Cardiac fibroblast (primary cell): ENCODE measurements at places on chromosomes 4 and X.

DNA sequence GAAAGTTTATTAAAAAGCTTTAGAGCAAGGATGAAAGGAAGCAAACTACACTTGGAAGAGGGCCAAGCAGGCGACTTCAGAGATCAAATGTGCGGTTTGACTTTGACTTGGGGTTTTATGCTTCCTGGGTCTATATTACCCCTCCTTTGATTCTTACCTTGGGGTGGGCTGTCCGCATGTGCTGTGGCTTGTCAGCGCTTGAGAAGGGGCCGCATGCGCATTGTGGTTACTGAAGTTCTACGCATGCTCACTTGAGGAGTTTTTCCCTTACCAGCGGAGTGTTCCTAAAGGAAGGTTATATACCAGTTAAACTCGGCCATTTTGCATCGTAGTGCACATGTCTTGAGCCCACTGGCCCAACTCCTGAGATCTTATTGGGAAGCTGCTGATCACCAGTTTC is 9.9 kb downstream of the ZNF157 start:
- DNase-seq, result no peak

DNA sequence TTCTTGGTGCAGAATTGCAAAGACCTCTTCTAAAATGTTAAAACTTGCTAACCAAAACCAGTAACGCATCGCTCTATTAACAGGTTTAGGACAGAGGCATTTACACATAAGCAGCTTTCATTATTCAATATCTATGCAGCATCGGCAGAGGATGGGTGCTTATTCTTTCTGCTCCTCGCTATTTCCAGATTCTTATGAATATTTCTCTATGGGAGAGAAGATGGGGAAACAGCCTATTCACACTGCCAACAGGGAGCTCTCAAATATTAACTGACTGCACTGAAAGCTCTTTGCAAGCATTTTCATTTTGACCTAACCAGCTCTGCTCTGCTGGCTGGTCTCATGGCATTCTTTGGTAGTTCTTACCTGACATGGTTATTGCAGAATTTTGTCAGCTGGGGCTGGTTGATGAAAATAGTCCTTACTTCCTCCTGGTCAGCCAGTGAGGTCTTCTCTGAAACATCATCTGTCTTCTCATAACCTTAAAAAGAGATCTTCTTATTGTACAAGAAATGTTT is 30.2 kb downstream of the ATP8A1 start:
- DNase-seq, result no peak

GRCh38 chr4:75916091-75916661 is 13.9 kb upstream of the PPEF2 start:
- peak; percentile 63 for DNase-seq

- DNase-seq, result peak; percentile 24
Measured at GRCh38 chrX:155148724-155149537, 67.3 kb upstream of the VBP1 start.

GRCh38 chrX:107421337-107421861 is 28.1 kb upstream of the FRMPD3 start:
- DNase-seq, result no peak

DNA sequence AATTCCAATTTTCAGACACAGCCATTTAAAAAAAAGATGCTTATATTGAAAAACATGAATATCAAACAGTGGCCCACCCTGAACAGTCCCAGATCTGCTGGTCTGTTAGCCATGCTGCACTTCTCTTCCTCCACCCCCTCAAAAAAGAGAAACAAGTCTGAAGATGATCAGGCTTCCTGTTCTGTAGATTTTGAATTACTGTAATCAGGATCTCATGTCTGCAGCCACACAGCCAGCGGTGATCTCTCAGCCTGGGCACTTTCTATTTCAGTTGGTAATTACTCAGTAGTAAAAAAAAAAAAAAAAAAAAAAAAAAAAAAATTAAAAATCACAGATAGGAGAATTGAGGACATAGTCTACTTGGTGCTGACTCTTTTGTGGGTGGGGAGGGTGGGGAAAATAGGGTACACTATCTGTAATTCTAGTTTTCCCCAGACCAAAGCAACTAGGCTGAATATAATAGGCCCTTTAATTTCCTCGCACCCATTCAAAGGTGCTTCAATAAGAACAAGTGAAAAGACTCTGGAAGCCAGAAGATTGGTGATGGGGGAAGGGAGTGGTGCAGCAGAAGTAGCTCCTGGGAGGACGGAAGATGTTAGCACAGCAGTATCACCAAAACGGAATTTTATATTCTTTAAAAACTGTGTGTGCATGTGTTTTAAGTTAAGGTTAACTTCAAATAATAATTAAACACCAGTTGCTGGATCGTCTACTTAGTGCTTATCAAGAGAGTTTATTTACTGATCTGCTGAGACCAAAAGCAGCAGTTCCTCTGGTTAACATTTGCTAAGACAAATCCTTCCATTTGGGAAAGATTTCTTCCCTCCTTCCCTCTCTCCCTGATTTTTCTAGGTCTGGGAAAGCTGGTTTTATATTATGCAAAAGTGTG is 47.0 kb downstream of the SPRY1 start:
- peak; percentile 42 for DNase-seq

- DNase-seq, result no peak
Measured at GRCh38 chr4:181219783-181220416, 1023.3 kb upstream of the TENM3 start.

DNA sequence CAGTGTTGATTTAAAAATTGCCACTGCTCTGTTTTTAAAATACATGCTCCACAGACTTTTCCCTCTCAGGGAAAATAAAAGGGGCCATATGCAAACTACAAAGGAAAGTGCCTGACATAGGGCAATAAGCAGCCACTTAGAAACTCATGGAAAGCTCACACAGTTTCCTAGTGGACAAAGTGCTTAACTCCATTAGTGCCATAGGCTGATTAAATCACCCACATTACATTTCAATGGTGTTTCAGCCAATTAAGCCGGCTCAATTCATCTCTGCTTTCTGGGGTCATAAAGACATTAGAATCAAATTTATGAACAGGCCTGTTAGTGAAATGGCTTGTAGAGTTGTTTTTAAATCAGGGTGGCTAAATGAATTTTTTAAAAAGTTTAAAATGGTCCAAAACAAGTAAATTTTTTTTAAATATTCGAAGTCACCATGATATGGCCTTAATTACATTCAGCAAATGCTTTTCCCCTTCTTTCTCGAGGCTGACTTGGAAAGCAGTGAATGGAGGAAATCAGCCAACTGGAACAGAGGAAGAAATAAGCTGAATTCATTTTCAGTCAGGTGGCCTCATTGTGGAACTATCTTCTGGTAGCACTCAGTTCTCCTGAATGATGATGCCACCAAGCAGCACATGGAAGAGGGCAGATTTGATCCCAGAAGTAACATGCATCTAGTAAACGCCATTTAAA is 2305.1 kb upstream of the AGA start:
- DNase-seq, result no peak

GRCh38 chrX:149527705-149528104 is 13.1 kb upstream of the EOLA1 start:
- peak; percentile 41 for DNase-seq

- DNase-seq, result no peak
Measured at GRCh38 chr4:162681212-162681611, 485.5 kb downstream of the NAF1 start.

DNA sequence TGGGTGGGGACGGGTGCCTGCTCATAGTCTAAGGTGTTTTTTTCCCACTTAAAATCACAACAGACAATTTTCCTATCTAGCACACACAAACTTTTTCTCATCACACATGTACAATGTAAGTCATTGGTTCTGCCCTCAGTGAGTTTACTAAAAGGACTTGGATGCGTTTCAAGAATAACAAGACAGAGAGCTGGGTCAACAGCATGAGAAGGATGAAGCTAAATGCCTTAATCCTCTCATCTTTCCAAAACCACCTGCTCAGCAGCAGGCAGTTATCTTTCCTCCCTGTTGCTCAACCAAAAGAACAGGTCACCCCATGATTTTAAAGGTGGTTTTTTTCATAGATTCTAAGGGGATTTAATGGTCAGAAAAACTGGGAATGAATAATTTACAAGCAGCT is 40.1 kb downstream of the OFD1 start:
- DNase-seq, result no peak

- DNase-seq, result no peak
Measured at GRCh38 chrX:39169976-39170375, 368.7 kb downstream of the MID1IP1 start.

DNA sequence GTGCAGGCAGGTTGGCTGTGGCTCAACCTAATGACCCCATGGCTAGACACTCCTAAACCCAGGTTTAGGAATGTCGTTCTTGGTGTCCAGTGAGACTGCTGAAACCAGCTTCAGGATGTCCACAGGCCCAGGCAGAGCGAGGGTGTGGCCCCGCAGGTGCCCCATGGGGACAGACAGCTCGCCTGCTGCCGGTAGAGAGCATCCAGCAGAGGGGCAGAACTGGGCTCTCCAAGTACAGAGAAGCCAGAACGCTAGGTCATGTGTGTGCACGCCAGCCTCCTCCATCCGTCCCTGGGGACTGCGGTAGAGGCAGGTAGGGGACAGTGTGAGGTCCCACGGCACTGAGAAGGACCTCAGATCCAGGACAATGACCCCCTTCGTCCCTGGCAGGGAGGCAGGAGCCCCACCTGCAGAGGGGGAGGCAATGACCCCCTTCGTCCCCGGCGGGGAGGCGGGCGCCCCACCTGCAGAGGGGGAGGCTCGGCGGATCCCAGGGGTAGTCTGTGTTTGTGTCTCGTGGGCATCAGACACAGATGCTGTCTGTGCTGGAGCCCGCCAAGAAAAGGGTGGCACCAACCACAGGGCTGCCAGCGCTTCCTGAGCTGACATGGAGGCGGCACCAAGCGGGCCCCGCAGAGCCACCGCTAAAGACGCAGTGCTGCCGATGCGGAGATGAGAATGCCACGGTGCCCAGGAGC is 118.4 kb downstream of the FAM53A start:
- no peak for DNase-seq

GRCh38 chrX:105018865-105019264 is 201.6 kb downstream of the TEX13A start:
- DNase-seq, result no peak

DNA sequence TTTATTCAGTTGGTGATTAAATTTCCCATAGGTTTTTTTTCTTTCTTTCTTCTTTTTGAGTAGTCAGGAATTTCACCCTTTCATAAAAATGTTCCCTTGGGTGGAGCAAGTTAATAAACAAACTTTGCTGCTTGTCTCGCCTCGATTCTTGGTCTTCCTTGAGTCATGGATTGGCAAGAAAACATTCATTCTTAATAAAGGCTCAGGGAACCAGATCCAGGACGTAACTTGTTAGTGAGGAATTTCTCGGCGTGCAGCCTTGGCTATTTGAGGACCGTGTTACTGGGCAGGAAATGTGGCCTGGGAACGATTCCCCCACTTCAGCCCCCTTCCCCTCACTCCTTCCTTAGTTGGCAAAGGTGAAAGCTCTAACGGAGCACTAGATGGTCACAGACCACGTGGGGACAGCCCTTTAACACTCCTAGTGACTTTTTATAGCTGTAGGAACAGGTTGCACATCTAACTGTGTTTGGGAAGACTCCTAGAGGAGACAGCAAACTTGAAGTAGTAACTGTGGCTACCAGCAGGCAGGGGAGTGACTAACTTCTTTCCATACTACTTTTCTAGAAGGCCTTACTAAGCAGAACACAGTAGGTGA is 106.8 kb downstream of the UCHL1 start:
- DNase-seq, result peak; percentile 34

GRCh38 chr4:112422644-112423043 is 93.3 kb downstream of the NEUROG2 start:
- DNase-seq, result peak; percentile 5

- DNase-seq, result peak; percentile 80
Measured at GRCh38 chr4:88963817-88964216, 93.2 kb downstream of the FAM13A start.

GRCh38 chrX:71532078-71532752 is 689 bp upstream of the OGT start:
- no peak for DNase-seq

GRCh38 chr4:166836865-166837264 is 397.4 kb downstream of the SPOCK3 start:
- no peak for DNase-seq

DNA sequence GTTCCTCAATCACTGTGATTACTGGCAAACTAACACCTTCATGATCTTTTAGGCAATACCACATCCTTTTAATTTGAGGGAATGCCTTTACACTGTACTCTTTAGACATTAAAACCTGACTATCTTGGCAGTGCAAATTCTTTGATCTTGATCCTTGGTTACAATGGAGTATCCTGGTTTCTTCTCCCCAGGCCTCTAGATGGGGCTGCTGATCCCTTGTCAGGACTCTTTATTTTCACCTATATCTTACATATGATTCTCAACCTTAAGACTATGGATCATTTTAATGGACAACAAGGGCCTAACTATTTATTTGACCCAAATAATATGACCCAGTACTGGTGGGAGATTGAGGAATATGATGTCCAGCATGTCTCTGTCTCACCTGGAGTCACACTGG is 1005.5 kb upstream of the INTU start:
- peak; percentile 46 for DNase-seq

DNA sequence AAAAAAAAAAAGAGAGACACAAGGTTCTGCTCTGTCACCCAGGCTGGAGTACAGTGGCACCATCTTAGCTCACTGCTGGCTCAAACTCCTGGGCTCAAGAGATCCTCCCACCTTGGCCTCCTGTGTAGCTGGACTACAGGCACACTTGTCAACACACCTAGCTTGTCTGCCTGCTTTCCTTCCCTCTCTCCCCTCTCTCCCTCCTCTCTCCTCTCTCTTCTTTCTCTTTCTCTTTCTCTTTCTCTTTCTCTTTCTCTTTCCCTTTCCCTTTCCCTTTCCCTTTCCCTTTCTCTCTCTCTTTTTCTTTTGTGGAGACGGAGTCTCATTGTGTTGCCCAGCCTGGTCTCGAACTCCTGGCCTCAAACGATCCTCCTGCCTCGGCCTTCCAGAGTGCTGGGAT is 132.1 kb downstream of the DIPK2B start:
- DNase-seq, result no peak

DNA sequence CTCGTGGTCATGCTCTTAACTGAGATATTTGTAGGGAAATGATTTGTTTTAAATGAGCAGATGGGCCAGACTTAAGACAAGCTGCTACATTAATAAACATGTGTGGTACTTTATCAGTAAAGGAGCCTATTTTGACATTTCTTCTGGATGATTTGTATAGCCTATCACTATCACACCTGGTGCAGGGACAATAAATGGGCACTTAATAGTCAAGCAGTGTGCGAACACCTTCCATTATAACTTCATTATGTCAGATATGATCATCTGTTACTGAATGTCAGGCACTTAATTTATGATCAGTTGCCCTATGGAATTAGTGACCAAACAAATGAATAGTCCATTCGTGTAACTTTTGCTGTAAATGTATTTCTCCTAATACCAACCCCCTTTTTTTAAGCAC is 628.8 kb downstream of the ADGRL3 start:
- no peak for DNase-seq
